ENCODE measurements at places on chromosomes 5 and 9.
A peak's percentile ranks its signal among the peaks of the same experiment; 100 is the strongest.

DNA sequence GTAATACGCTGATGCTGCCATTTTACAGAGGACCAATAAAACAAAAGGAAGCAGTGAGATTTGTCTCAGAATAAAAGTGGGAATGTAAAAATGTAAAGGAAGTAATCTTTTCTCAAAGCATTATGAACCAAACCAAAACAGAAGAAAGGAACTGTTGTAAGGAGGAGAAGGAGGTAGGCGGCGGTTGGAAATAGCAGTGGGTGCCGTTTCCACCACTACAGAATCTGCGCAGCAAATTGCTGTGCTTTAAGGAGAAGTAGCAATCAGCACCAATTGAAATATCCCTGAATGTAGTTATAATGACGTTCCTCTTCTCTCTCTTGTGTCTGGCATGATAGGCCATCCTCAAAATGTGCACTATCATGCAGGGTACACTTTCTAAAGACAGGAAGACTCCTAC, 455.1 kb upstream of the TLE4 start:
- no peak for DNase-seq
- H3K4me3 ChIP-seq: no peak overlapping the region
- no peak overlapping the region for H3K27ac ChIP-seq
- H3K4me1 ChIP-seq: no peaks in the 10 kb centered on the region

- no peaks in the 10 kb centered on the region for H3K36me3 ChIP-seq
- H3K4me3 ChIP-seq: no peak overlapping the region
- H3K27me3 ChIP-seq: no peaks in the 10 kb centered on the region
- H3K27ac ChIP-seq: no peak overlapping the region
- peak; percentile 2 for DNase-seq
These were observed 130.2 kb downstream of the DNAH5 start for GRCh38 chr5:13814301-13814700.

DNA sequence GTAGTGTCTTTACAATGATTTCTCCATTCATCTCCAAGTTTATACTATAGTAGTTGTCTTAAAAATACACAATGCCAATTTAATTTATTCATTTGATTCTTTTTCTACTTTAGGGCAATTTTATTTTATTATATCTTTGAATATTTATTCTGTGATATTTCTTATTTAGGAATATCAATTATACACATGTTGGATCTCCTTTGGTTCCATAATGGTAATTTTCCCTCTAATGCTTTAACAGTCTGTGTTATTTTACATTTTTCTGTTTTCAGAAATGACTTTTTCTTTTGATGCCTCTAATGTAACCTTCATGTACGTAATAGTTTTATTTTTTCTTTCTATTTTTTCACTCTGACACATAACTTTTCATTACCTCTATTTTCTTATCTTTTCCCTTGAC, 153.0 kb downstream of the CSNK1G3 start:
- no peak overlapping the region for H3K27ac ChIP-seq
- no peaks in the 10 kb centered on the region for H3K4me1 ChIP-seq
- no peaks in the 10 kb centered on the region for H3K36me3 ChIP-seq
- H3K4me3 ChIP-seq: no peak overlapping the region

DNA sequence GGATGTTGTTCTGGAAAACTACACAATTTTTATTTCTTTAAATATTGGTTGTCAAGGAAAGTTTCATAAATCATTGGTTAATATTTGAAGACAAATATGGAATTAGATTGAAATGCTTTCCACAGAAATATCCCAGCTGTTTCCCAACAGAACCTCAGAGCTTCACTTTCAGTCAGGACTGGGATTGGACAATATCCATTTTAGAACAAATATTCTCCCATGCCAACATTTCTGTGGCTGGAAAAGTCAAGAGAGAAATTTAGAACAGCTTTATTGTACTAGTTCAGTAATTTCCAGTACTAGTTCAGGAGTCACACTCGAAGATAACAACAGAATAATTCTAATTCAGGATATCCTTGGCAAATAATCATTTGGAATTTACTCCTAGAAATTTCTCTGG, 116.1 kb upstream of the TUT7 start:
- DNase-seq: no peak
- H3K4me3 ChIP-seq: no peak overlapping the region
- H3K36me3 ChIP-seq: no peaks in the 10 kb centered on the region
- no peaks in the 10 kb centered on the region for H3K27me3 ChIP-seq
- H3K4me1 ChIP-seq: no peaks in the 10 kb centered on the region

DNA sequence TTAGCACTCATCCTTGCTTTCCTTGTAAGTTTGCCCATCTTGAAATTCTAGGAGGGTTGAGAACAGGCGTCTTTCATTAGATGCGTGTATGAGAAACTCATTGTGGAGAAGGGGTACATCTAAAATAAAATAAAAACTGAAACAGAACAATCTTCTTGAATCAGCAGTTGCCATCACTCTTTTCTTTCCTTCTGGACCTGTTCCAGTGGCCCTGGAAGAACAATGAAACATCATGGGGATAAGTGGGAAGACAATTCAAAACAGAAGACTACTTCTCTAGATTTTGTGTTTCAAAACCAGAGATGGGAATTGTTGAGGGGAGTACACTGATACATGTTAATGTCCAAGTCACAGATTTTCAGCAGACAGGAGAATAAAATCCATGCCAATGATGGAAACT, 59.9 kb downstream of the SLC1A3 start:
- H3K36me3 ChIP-seq: no peaks in the 10 kb centered on the region
- DNase-seq: no peak
- no peaks in the 10 kb centered on the region for H3K27me3 ChIP-seq

GRCh38 chr5:124596595-124597421, 149.6 kb downstream of the ZNF608 start:
- peaks cover 8% of the 10 kb centered on the region for H3K4me1 ChIP-seq
- H3K4me3 ChIP-seq: no peak overlapping the region
- peak; percentile 22 for DNase-seq
- no peaks in the 10 kb centered on the region for H3K36me3 ChIP-seq
- no peaks in the 10 kb centered on the region for H3K27me3 ChIP-seq

DNA sequence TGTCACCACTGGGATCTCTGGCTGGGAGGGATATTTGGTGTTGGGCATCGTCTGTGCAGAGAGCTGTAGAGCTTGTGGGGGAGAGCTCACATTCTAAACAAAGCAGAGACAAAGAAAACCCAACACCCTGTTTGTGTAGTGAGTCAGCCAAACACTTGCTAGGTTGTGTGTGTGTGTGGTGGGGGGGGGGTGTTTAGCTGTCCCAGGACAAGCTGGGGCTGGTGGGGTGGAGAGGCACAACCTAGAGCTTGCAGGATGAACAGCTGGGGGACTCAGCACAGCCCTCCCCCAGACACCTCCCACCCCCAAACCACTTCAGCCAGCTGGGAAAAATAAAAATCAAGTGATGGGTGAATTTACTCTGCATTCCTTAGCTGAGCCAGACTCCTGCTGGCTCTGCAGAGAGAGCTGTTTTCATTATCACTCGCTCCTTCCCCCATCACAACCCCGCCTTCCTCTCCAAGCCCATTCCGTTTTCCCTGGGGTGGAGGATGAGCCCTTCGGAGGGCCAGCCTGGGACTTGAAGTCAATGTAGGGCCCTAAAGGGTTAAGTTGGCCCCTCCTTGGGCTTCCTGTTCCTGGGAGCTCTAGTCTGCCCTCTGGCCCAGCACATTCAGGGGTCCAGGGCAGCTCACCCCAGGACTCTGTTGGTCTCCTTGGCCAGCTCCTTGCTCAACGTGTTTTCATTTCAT, 2.6 kb downstream of the OLFML2A start:
- no peaks in the 10 kb centered on the region for H3K36me3 ChIP-seq
- H3K27me3 ChIP-seq: peaks cover 3% of the 10 kb centered on the region
- no peaks in the 10 kb centered on the region for H3K4me1 ChIP-seq
- H3K27ac ChIP-seq: no peak overlapping the region
- H3K4me3 ChIP-seq: no peak overlapping the region
- no peak for DNase-seq

- no peak for DNase-seq
- H3K27me3 ChIP-seq: peaks cover 2% of the 10 kb centered on the region
- no peaks in the 10 kb centered on the region for H3K4me1 ChIP-seq
- no peaks in the 10 kb centered on the region for H3K36me3 ChIP-seq
- H3K4me3 ChIP-seq: no peak within 1 kb of the TSS
These were observed at the start of gene ACOT12 for GRCh38 chr5:81393783-81394718. ACOT12 (minus strand) TSS chr5:81394134; CDS start chr5:81394114, 20 bp downstream.
